Fibroblast of lung (primary cell): ENCODE measurements at places on chromosomes 2 and 18. TPM values are rescaled to one million over a fixed set of nuclear protein-coding genes. Genes with fewer than 3 reads are reported as not detected.

DNA sequence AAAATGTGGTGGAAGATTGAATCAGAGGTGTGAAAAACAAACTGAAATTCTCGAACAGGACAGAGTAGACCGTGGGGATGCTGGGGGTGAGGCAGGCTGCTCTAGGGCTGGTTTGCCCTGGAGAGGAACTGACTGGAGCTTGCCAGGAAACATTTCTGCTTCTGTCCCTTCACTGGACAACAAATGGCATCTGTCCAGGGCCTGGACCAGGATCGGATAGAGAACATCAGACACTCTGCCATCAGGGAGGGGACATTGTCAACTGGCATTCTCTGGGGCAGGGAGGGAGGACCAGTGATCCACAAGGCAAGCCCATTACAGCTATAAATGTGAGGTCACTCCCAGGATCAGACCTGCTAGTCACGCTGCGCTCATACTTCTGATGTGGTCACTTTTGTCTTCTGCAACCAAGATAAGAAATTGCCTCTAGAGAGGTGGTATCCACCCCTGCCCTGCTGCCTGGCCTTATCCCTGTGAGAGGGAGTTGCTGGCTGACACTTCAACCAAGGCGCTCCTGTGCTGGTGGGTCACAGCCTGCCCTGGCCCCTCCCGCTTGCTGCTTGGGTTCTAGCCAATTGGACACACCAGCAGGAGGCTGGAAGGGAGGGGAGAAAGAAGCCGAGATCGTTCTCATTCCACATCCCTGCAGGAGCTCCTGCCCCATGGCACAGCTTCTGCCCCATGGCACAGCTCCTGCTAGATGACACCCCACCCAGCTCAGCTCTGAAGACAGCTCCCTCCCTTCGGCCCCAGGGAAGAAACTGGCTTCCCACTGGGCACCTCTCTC is 8.7 kb downstream of the NPPC start:
- DNase-seq, result no peak

- DNase-seq, result peak; percentile 36
Measured at GRCh38 chr2:161992531-161992930, 81.5 kb downstream of the DPP4 start.

- DNase-seq, result peak; percentile 61
Measured at GRCh38 chr18:22167471-22168241, 1.7 kb upstream of the GATA6 start.

- DNase-seq, result no peak
Measured at GRCh38 chr2:156592809-156593593, 156.8 kb downstream of the GPD2 start.

GRCh38 chr2:96409081-96409819 is 73.7 kb downstream of the NCAPH start:
- DNase-seq, result no peak

The SERPINB3 gene
- not detected in 2 replicates for polyA plus RNA-seq

The CKAP2L gene
- 4.4 and 14.5 TPM in 2 replicates for polyA plus RNA-seq
